ENCODE measurements at places on chromosomes 11 and 22.

DNA sequence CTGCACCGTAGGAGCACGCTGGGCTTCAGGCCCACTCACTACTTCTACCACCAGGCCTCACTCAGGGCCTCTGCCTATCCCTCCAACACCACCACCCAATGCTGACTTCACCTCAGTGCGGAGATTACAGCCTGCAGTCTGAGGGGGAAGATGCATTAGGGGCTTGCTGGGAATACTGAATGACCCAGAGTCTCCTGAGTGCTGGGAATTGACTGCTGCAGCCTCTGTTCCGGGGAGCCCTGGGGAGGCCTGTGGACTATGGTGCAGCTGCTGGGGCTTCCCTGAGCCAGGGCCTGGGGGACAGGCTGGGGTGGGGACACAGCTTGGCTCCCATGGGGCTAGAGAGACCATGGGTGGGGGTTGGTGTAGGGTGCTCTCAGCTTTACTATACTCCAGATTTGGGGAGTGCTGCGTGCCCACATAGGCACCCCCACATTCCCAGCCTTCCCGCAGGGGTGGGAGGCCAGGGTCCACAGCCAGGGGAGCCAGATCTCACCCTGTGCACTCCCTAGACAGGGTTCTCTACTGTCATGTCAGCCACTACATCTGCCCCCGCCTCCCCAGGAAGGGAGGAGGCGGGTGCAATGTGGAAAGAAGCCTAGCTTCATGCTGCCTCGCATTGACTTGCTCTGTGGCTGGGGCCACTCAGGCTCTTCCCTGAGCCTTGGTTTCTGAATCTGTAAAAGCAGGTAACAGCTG, 44.4 kb downstream of the GDPD5 start:
- DNase-seq = no peak

- no peak for DNase-seq
These were observed 8.7 kb upstream of the ABTB2 start for GRCh38 chr11:34366522-34366921.

- DNase-seq = peak; percentile 55
These were observed 906.1 kb upstream of the RAG2 start for GRCh38 chr11:37504060-37504611.

DNA sequence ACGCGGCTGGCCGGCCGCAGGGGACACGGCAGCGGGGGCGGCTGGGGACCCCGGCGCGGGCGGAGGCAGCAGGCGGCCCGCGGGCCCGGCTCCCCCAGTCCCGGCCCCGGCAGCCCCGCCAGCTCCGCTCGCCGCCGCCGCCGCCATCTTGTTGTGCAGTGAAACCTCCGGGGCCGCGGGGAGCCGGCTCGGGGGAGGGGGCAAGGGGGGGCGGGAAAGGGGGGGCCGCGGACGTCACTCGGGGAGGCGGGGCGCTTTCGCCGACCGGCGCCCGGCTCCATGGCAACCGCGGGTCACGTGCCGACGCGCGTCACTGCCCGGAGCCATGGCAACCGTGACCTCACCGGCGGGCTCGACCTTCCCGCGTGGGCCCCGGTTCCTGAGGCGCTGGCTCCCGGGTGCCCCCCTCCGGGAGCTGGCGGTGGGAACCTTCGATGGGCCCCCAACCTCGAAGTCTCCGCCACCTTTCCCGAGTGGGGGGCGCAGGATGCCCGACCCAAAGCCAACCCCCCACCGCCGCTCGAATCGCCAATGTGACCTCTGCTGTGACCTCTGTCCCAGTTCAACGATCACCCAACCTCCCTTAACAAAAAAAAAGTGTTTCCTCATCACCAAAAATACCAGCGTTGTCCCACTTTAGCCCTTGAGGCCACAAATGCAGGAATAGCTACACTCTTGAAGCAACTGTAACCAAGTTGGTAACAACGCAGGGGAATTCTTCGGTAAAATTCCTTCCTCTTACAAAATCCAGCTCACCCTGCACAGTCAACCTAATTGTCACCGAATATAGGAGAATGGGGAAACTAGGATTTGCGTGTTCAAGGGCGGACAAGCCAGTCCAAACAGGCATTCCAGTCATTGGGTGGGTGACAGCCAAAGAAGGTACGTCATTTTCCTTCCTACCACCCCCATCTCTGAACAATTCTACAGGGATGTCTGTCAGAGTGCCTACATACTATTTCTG, at the start of gene SIK3:
Gene SIK3, minus strand, starts transcription at position 160 of the 964 bp plus-strand sequence. Its CDS starts 13 bp downstream, at position 147.
- DNase-seq = peak; percentile 66

DNA sequence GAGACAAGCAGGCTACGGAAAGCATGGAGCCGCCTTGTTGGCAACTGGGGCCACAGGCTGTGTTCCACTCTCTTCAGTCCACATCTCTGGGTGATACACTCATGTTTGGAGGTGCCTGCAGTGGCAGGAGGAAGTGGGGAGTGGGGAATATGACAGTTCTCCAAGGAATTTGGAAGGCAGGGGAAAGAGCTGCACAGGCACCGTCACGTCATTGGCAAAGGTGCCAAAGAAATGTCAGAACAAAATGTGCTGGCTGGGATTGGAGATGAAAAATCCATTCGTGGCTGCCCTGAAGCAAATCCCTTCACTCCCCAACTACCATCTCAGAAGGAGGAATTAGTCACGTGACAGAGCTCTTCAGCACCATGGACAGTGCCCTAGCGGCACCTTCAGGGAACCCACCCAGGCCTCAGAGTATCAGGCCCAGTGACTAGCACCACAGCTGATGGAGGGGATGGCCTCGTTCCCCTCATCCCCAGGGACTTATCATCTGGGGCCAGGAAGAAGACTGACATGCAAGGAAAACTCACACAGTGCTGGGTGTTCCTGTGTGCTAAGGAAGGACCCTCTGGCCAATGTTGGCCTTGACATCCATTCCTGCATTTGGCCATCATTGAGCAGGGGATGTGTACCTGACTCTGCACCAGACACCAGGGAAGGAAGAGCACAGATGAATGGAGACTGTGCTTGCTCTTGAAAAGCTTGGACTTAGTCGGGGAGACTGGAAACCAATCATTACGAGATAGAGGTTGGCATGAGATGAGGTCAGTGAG, 48.5 kb upstream of the PRDM11 start:
- DNase-seq = peak; percentile 56

DNA sequence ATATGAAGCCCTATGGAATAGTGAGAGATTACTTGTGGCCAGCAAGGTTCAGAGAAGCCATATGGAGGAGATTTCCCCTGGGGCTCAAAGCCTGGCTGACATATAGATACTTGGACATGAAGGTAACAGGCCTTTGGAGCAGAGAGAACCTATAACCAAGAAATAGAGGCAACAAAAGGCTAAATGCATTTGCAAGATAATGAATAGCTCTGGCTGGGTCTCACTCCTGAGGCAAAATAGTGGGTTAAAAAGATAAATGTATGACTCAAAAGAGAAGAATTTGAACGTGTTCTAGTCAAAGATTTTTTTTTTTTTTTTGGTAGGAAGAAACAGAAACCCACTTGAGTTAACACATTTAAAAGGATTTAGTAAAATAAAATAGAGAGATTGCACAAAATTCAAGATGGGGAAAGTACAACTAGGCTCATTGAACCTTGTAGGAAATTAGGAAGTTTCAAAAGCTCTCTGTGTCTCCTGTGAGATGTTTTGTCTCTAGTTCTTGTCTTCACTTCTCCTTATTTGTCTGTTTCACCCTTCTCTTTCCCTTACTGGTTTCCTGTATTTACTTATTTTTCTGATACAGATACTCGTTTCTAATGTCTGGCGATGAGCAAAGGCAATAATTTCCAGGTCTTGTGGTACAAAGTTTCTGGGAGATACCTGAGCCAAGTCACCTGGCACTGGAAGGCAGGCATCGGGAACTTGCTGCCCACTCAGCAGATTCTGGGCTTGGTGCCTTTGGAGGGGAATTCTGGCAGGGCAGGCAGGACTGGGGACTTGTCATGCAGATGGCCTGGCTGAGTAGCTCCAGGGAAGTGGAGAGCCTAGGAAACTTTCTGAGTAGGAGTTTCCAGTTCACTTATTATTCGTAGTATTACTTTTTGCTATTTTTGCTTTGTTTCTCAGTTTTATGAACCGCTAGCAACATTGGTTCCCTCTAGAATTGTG, 49.2 kb upstream of the SESN3 start:
- DNase-seq = no peak

DNA sequence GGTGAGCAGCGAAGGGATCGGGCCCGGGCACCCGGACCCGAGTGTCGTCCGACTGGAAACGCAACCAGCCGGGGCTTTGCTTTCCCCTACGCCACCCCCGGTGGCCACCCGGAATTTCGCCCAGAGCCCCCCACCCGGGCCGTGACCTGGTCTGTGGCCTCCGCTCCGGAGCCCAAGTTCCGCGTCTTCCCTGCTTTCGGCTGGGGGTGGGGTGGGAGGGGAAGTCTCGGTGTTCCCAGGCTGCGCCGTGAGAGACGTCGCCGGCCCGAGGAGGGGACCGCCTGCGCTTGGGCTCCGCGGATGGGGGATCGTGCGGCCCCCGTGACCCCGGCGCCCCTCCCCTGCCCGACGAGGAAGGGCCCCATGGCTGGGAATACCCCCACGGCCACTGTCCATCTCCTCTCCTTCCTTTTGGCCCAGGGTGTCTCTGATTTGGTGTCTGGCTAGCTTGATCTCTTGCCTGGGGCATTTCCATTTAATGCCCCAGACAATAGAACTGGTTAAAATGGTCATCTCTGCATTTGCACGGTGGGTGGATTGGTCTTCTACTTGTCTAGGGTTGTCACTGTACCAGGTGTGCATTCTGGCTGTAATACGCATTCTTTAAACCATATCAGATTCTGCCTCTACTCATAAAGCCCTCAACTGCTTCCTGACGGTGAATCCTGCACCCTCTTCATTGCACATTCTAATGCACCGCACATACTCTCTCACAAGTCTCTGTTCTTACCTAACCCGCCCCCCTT, 789 bp downstream of the SIK2 start:
- no peak for DNase-seq

GRCh38 chr22:23236026-23236425, 55.7 kb downstream of the BCR start:
- no peak for DNase-seq

DNA sequence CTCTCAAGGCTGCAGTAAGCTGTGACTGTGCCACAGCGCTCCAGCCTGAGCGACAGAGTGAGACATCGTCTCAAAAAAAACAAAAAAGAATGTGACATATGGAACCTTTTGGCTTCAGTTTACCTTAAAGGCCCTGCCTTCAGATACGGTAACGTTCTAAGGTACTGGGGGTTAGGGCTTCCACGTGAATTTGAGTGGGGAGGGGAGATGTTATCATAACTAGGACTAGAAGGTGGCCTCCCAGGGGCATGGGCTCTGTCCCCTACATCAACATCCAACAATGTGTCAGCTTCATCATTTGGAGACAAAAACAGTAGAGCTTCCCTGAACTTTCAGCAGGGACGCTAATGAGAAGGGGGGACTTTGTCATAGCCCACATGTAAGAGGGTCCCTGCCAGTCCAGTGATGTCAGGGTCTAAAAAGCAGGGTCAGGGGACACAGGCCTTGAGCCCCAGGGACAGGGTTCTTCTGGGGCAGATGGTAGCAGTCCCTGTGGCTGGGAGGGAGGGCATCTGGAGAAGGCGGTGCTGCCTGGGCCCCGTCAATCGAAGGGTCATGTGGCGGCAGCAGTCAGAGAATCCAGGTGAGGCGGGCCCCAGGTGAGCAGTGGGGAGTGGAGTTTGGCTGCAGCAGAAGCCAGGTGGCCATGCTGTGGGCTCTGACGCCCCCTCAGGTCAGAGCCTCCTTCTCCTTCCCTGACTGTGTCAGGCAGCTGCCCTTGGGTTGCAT, 79.8 kb downstream of the BCR start:
- no peak for DNase-seq

- no peak for DNase-seq
These were observed 441.2 kb upstream of the ANO3 start for GRCh38 chr11:25890626-25891260.

DNA sequence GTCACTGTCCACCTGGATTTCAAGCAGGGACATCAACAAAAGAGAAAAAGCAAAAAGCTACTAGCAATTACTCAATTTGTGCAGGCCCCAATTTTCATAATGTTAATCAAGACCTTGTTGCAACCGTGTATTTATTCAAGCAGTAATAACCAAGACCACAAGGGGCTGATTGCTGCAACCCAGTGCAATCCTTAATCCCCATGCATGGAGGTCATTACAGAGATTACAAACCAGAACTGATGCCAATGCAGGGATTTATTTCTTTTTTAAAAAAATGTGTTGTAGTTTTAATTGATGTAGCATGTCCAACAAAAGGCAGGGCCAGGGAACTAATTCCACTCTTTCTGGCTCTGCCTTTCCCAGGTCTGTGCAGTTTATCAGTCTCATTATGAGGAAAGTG, 18.4 kb downstream of the TECTA start:
- no peak for DNase-seq

- no peak for DNase-seq
These were observed 19.8 kb downstream of the MTMR2 start for GRCh38 chr11:95904009-95904650.

GRCh38 chr11:32931606-32932005, 39.0 kb downstream of the QSER1 start:
- DNase-seq = no peak

DNA sequence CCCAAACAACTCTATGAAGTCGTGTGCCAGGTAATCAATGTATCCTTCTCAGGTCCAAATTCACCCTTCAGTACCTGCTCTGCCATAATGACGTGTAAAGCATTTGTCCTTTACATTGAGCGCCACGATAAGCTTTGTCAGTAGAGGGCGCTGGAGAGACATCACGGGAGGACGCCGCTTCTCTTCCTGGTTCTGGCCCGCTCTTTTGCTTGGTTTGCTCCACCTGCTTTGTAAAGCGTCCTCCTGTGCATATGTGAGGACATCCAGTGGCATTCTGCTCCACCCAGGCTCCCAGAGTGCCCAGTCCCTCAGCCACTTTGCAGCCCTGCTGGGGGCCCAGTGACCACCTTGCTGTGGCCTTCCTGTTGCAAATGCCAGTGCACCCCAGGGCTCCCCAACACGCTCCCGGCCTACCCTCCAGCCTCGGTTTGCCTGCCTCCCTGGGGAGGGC, 61.1 kb downstream of the WT1 start:
- DNase-seq = no peak

DNA sequence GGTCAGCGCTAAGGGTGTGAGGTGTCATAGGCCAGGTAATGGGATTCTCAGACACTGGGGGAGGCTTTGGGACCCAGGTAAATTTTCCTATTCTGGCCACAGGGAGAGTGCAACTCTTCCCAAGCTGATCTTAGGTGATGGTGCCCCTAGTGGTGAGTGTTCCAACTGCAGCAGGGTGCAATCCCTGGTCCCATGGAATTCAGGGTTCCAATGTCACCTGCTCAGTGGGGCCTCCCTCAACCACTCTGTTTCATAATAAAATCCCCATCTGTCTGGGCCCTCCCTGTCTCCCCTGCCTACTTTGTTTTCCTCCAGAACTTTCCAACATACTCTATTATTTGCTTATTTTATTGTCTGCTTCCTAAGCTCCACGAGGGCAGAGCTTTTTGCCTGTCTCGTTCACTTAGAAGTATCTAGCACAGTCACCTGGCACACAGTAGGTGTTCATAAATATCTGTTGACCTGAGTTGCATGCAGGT, 2.9 kb upstream of the SGSM1 start:
- no peak for DNase-seq

DNA sequence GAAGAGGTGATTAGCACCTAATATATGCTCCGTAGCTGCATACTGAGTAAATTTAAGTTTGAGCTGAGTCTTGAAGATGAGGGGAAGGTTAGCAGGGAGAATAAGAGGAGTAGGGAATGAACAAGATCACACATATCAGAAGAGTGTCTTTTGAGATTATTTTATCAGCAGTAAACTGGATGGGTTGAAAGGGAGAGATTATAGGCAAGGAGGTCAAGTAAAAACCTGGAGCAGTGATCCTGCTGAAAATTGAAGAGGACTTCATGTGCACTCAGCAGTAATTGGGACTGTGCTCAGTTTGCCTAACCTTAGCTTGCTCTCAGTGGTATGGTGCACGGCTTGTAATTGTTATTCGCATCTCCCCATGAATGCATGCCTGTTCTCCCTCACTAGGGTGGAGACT, 79.5 kb upstream of the PICALM start:
- DNase-seq = no peak

Measured in epithelial cell of prostate (primary cell).